ENCODE measurements at places on chromosomes 1 and 21. TPM values are rescaled to one million over a fixed set of nuclear protein-coding genes. Genes with fewer than 3 reads are reported as not detected.

The CHTOP gene
- 30.6 TPM for total RNA-seq

The NTNG1 gene
- 2.2 TPM for total RNA-seq

The RAD54L gene
- not detected for total RNA-seq

The YTHDF2 gene
- total RNA-seq: 36.4 TPM

The IQGAP3 gene
- total RNA-seq: 4.6 TPM

Data from umbilical cord (tissue), 2 donors.